A549 treated with Mapracorat at 1 μM for 4 hours (cell line): ENCODE measurements at places on chromosomes 1 and 21. TPM values are rescaled to one million over a fixed set of nuclear protein-coding genes. Genes with fewer than 3 reads are reported as not detected.

The GBP5 gene
- total RNA-seq: 0.06 to 0.09 TPM (median 0.06 TPM) in 3 of 5 replicates, not detected in the others

The DUSP10 gene
- 2.0 to 2.8 TPM (median 2.2 TPM) in 5 replicates for total RNA-seq

The OR2T35 gene
- not detected in 5 replicates for total RNA-seq

The HES2 gene
- 2.6 to 5.7 TPM (median 5.2 TPM) in 5 replicates for total RNA-seq

The ADAM30 gene
- total RNA-seq: not detected in 5 replicates

The TBX19 gene
- 0.35 to 1.00 TPM (median 0.68 TPM) in 5 replicates for total RNA-seq

The JTB gene
- 107 to 160 TPM (median 148 TPM) in 5 replicates for total RNA-seq

The ORC1 gene
- 19.6 to 21.3 TPM (median 20.8 TPM) in 5 replicates for total RNA-seq

The WNT4 gene
- 0.16 to 0.47 TPM (median 0.22 TPM) in 5 replicates for total RNA-seq

The PPP1R12B gene
- 1.6 to 2.4 TPM (median 2.2 TPM) in 5 replicates for total RNA-seq
